ENCODE measurements at places on chromosomes 6 and 20.

- no peak for DNase-seq
These were observed 34.3 kb downstream of the SRC start for GRCh38 chr20:37379967-37380828.

DNA sequence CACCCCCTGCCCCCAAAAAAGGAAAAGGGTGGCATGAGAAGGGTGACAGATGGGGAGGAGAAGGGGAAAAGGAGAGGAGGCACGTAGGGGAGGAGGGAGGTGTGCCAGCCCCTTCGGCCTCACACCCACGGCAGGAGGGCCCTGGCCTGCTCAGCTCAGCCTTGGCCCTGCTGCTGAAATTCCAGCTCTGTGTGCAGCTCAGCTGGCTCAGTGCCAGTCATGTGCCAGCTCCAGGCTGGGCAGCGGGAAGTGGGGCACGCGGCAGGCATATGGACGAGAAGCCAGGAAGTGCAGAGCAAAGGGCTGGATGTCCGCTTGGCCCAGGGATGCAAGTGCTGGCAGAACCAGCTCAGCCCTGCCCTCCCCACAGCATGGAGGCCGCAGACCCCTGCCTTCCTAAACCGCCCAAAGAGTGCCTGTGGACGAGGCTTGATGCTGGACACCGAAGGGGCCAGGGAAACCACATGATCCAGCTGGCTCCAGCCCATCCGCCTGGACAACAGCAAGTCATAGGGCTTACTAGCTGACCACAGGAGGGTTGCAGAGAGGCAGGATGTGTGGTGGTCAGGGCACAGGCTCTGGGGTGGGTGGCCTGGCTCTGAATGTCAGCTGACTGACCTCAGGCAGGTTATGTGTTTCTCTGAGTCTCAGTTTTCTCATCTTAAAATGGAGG lies 60.2 kb downstream of the NOL4L start:
- no peak for DNase-seq

DNA sequence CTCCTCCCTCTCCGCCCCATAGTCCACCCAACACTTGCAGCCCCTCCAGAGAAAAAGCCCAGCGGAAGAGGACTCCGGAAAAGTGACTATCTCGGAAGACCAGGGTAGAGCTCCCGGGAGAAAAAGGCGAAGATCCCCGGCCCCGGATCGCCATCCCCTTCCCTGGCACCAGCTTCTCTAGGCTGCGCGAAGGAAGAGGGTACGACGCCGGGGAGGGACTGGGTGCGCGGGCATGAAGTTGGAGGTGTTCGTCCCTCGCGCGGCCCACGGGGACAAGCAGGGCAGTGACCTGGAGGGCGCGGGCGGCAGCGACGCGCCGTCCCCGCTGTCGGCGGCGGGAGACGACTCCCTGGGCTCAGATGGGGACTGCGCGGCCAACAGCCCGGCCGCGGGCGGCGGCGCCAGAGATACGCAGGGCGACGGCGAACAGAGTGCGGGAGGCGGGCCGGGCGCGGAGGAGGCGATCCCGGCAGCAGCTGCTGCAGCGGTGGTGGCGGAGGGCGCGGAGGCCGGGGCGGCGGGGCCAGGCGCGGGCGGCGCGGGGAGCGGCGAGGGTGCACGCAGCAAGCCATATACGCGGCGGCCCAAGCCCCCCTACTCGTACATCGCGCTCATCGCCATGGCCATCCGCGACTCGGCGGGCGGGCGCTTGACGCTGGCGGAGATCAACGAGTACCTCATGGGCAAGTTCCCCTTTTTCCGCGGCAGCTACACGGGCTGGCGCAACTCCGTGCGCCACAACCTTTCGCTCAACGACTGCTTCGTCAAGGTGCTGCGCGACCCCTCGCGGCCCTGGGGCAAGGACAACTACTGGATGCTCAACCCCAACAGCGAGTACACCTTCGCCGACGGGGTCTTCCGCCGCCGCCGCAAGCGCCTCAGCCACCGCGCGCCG lies 822 bp downstream of the FOXQ1 start:
- no peak for DNase-seq

DNA sequence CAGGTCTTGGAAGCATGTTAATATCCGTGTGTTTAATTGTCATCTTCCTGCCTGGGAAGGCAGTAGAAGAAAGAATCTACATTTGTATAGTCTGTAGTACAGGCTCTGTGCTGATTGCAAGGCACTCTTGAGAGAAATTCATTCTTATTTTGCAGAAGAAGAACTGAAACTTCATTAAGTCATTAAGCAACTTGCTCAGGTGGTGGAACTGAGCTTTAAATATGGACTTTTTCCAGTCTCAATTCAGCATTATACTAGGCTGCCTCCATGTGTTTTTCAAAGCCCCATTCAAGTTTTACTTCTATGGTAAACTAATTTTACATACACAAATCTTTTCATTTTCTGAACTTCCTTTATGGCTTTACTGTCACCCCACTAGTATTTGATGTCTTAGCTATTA lies 18.7 kb downstream of the ZNF451 start:
- DNase-seq = no peak

GRCh38 chr20:56759741-56760278 lies 130.7 kb downstream of the TFAP2C start:
- no peak for DNase-seq

GRCh38 chr6:108559884-108560462 lies 744 bp upstream of the FOXO3 start:
- DNase-seq = no peak

DNA sequence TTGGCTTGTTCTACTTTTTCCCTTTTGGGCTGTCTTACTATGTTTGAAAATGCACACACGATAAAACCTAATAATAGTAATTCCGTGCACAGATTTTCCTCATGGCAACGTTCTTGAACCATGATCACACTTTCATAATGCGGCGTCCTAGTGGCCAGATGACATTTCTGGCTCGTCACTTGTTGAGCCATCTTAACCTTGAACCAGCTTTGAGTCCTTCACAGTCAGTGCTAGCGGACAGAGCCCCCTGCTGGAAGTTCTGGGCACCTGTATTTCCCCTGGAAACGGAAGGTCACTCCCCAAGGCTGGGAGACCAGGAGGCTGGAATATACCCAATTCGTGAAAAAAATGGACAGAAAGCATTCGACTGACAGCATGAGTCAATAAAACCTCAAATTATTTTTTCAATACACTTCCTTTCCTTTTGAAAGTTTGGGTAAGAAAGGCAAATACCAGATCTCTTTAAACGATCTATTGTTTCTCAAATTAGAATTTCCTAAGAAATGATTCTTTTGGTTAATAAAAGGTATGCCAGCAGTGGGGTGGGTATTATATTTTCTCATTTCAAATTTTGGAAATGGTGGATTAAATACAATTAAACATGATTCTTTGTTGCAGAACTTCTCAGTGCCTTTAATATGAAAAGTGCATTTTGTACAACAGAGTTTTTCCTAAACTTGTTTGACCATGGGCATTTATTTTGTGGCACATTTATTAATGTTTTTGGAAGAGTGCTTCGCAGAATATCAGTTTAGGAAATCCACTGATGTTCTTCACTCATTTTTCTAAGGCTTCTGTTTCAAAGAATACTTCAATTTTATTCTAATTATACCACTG lies 542.3 kb downstream of the QKI start:
- no peak for DNase-seq

- no peak for DNase-seq
These were observed 4.9 kb downstream of the TM9SF4 start for GRCh38 chr20:32114305-32114960.

DNA sequence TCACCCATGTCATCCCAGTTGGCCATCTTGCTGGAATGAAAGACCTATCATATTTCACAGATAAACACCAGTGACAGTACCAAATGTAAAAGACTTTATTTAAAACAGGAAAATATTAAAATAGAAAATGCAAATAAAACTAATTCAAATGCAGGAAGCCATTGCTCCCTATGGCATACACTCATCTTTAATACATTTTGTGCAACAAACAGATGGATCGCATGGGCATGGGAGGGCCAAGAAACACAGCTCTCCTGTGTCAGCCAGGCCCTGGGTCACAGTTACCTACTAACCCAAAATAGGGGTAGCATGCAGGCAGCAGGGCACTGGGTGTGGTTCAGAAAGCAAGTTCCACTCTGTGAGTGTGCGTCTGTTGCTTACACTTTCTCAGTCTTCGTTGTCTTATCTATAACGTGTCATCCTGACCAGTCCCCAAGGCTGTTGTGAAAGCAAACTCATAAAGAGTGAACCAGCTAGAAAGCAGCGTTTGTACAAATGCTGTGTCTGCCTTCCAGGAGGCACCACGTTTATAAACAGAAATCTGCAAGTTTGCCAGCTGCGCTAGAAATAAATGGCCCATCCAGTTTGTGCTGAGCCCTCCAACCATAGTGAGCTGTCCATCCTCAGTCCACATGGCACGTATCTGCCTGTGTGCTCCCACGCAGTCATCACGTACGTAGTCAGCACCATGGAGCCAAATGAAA lies 180.5 kb downstream of the SYNDIG1 start:
- no peak for DNase-seq

DNA sequence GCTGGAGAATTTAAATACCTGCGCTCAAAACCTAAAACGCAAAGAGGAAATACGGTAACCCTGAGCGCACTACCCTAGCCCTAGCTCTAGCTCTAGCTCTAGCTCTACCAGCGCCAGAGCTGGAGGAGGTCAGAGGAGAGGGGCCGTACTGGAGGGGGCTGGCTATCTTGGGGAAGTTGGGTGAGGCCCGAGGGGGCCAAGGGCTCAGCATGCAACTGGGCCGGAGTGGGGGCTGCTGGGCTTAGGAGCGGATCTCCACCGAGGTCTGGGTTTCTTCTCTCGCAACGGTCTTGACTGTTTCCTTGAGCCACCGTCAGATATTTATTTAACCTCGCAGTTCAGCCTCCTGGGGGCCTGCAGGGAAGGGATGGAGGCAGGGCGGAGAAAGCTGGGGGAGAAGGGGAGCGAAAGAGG lies 91.0 kb downstream of the NCR2 start:
- no peak for DNase-seq

DNA sequence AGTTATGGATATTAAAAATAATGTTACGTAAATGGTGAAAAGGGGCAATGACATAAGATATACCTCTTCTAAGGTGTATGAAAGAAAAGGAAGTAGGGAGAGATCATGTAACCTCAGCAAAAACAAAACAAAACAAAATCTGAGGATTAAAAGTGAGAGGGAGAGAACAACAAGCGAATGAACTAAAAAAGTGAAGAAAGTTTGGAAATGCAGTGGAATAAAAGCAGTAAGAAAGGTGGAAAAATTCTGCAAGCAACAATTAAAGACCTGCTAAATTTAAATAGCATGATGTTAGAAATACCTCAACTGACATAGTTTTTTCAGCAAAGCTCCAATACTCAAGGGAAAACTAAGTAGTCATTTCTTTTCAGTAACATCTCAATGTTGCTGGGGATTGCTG lies 48.0 kb downstream of the PHIP start:
- no peak for DNase-seq

DNA sequence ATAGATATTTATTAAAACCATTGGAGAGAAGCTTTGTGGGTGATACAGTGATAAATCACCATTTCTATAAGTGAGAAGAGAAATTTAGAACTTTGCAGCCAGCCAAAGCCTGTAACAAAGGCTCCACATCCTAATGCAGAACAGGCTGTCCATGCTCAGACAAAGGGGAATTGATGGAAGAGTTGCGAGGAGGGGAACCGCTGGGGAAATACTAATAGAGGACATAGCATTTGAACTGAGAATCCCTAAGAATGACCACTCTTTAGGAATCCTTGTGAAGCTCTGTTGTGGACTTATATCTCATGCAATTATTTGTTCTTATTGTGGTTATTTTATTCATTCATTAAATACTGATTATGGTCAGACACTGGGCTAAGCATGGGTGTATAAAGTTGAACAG lies 167.8 kb downstream of the PHF3 start:
- no peak for DNase-seq

DNA sequence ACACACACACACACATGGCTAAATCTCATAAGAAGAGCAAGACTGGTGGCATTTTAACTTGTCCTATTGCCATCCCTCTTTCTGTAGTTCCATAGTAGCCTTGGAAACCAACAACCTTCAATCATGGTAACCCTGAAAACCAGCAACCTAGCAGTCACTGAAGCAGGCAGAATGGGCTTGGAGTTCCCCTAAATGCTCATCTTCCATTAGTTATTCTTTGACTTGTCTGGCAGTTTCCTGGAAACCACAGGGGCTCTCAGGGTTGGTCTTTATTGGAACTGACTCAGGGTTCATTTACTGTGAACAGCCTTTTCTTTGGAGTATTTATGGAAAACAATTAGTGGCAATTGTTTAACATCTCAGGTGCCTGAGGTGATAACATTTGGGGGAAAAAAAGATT lies 19.4 kb upstream of the BRPF3 start:
- DNase-seq = no peak

DNA sequence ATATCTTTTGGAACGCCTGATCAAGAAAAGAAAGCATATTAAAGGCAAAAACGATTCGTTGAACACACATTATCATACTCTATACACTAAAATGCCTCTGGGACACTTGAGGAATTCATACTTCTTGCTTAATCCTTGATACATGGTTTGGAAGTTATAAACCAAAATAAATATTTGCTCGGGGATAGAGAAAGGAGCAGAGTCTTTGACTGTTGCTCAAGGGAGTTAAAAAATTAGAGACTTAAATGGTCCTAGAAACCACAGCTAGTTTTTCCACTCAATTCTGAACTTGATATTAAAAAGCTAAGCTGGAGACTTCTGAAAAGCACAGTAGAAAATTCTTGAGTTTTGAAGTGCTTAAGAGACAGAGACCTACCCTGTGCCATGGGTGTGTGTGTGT lies 98.9 kb downstream of the BCKDHB start:
- no peak for DNase-seq

DNA sequence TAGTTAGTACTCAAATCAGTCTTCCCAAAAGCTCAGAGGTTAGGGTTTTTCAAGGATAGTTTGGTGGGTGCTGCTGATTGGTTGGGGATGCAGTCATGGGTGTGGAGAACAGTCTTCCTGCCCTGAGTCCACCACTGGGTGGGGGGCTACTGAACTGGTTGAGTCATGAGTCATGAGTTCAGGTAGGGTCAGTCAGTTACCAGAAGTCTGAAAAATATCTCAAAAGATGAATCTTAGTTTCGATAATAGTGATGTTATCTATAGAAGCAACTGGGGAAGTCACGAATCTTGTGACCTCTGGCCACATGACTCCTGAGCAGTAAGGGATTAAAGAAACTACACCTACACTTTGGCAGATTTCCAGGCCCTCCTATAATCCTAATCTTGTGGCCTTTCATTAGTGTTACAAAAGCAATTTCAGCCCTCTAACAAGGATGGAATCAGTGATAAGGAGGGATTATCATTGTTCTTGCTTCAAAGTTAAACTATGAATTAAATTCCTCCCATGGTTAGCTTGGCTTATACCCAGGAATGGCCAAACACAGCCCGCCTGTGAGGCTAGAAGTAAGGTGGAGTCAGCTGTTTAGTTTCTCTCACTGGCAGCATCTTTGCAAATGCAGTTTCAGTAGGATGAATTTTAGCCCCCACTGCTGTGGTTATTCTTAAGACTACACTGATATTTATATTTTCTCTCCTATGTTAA lies 33.3 kb upstream of the NKAIN2 start:
- DNase-seq = no peak

DNA sequence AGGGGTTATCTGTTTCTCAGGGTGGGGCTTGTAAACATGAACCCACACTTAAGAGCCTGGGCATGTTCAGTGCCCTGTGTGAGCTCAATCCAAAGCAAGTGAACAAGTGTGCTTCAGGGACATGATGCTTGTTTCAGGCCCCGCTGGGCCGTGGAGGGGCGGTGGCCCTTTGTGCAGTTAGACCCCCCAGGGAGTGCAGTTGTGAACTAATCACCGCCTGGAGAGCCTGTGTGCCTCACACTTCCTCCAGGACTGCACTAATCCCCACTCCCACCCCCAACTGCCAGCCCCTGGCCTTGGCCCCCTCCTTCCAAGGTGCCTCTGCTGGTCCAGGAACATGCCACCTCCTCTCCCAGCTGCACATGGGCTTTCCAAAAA lies 58.1 kb downstream of the RREB1 start:
- DNase-seq = no peak

- DNase-seq = no peak
These were observed 48.1 kb upstream of the NAA20 start for GRCh38 chr20:19969106-19969505.
